Astrocyte of the cerebellum (primary cell): ENCODE measurements at places on chromosomes 2 and 18.

DNA sequence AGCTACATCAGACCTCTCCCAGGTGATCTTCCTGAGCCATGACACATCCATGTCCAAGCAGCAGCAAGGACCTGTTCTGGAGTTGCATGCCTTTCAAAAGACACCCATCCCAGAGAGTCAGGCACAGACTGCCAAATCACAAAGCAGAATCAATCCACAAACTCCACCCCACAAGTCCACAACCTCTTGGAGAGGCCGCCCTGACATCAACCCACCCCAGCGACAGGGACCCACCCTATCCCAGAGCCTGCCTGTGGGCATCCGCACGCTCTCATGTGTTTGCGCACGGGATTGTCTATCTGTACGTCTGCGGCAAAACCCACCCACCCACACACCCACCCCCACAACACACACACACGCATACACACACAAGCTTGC, 11.9 kb downstream of the SMAD7 start:
- no peak for DNase-seq

DNA sequence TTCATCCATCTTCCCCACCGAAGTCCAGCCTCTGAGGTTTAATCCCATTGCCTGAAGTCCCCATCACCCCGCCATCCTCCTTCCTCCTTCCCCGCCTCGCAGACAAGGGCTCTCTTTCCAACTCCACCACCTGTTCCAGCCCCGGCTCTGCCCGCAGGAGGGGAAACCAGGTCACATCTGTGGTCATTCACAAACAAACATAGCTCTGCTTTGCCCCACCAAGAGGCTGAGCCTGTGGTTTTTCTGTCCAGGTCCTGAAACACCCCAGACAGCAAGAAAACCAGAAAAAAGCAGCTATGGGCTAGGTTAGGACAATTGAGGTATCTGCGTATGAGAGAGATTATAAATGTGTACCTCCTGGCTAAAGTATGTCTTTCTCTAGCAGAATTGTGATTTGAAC, 144.7 kb downstream of the GLI2 start:
- peak; percentile 76 for DNase-seq

DNA sequence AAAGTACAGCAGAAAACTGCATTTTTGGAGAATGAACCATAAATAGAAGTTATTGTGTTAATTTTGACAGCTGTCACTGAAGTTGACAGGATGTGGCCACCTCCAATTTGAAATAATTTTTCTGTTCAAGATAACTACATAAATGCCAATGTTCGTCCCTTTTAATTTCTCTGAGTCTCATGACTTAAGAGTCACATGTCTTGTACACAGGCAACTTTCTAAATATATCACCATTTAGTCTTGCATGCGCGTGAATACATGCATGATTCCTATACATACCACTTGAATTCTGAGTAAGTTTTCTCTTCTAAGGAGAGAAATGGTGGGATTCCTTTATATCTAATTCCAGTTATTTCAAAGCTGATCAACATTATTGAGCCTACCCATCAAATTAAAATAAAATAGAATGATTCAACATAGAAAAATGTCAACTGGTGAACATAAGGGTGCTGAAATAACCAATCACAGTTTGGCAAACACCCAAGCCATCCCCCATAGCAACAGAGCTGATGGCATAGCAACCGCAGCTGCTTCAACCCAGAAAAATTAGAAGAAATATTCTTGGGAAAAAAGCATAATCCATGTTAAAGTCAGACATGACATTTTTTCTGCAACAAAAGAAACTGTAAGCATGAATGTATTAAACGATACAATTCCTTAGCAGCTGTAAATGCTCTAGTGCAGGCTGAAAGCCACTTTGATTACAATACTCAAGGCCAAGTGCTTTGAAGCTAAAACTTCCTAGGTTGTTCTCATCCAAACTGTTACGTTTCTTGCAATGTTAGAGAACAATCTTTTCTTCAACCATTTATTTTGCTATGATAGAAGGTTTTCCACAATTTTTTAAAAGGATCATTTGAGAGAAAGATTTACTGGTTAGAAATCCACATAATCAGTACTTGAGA, 282.7 kb downstream of the DLGAP1 start:
- DNase-seq = no peak

DNA sequence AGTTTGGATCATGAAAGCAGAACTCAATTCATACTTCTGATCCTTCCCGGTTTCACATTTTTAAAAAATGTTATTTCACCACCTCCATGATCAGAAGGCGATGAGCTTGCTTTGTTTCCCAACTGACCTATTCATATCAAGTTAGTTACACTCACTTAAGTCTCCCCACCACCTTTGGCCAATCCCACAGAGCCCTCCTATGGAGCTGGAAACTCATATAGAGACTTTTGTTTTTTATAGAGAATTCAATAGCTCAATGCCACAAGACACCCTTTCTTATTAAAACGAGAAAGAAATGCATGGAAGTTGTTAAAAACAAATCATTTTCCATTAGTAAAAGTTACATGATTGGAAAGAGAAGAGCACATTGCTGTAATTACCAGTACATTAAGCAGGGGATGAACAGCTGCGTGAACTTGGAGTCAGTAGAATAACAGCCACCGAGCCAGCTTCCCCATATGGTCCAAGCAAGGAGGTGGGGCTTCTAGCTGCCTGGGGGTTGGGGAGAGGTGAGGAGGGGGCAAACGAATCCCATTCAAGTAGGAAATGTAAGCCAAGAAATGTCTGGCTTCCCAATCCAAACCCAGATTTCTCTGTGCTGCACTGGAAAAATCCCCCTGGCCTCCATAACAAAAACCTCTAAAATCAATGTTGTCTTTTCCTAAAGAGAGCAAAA, 614.5 kb downstream of the IRS1 start:
- DNase-seq = peak; percentile 53
